ENCODE measurements at places on chromosomes 2 and 18.

GRCh38 chr2:19026261-19026660 lies 332.2 kb downstream of the OSR1 start:
- no peak for DNase-seq

- no peak for DNase-seq
Observed at GRCh38 chr2:197958592-197959150, 154.3 kb downstream of the PLCL1 start.

- DNase-seq, result no peak
Observed at GRCh38 chr2:78780864-78781583, 244.5 kb upstream of the REG3G start.

- no peak for DNase-seq
Observed at GRCh38 chr18:25433590-25433989, 81.6 kb upstream of the ZNF521 start.

DNA sequence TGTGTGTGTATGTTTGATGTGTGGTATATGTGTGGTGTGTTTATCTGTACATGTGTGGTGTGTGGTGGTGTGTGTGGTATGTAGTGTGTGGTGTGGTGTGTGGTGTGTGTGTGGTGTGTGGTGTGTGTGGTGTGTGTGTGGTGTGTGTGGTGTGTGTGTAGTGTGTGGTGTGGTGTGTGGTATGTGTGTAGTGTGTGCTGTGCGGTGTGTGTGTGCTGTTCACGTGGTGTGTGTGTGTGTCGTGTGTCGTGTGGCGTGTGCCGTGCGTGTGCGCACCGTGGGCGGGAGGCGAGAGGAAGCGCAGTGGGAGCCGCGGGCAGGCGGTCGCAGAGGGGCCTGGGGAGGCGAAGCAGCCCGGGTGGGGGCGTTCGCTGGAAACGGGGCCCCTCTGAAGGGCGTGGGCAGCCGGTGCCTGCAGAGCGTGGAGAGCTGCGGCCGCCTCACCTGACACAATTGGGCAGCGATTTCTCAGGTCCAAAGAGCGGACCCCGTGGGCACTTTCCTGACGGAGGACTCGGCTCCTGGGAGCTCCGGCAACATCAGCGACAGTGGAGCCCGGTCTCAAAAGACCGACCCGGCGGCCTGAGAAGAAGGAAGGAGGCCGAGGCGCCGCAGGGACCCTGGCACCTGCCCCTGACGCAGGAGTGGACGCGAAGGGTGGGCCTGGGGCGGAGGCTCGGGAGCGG lies 741.1 kb upstream of the SALL3 start:
- peak; percentile 53 for DNase-seq

DNA sequence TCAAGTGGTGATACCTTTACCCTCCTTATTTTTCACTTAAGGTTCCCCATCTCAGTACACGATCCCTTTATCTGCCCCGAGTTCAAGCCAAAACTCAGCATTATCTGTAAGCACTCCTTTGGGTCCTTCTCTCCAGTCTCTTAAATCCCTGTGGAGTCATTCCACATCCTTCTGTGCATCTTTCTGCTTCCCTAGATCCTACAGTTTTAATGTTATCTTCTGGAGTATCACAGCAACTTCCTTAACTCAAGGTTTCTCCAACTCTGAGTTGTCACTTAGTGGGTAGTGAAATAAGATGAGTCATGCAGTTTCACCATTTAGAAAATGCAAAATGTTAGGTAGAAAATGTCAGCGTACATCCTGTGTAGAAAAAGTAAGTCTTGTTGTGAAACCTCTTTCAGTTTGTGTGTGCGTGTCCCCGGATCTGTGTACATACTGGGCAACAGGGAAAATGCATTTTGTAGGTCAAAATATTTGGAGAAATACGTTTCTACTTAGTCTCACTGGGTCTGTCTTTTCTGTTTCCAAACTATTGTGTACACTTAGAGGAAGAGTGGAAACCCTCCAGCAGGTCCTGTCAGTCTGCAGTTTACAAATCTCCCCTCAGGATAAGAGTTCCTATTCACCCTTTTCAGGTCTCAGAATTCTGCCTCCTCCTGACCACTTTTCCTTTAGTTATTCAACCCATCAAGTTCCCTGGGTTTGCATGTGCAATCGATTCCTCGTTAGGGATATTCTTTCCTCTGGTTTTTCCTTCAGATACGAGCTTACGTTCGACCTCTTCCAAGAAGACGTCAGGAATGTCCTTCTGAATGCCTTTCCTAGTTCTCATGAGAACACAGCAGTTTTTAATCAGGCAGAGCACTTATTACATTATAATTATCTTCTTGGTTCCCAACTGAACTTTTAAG lies 154.8 kb downstream of the TGIF1 start:
- DNase-seq, result no peak

DNA sequence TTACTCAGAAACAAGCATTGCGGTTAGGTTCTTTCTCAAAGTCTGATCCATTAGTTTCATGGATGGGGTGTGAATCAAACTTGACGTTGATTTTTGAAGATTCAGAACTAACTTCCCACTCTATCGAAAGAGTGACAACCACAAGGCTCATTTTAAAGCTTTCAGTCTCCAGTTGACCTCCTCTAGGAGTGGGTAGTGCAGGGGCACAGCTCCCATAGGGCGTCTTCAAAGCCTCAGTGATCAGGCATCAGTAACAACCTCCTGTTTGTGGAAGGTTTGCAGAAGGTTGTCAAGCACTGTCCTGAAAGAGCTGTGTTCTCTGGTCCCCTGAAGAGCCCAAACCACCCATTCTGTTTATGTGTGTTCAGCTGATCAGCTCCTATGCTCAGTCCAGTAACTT lies 10.2 kb downstream of the MTCL1 start:
- DNase-seq, result no peak

GRCh38 chr2:156333274-156333950 lies 891 bp upstream of the NR4A2 start:
- no peak for DNase-seq

DNA sequence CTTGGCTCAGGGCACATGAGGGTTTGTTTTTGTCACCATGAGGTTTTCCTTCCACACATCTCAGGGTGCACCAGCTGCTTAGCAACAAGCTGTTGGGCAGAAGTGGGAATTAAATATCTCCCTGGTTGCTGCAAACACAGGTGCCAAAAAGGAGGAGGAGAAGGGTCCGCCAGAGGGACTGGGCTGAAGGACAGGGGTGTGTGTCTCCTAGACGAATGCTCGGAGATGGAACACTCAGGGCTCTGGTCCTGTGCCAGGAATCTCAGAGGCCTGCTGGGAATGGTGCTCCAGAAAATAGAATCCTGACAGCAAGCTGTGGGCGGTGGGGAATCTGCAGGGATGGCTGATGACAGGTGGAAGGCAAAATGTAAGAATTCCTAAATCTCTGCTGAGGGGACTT lies 94.5 kb downstream of the VSNL1 start:
- DNase-seq, result no peak

All from nephron progenitor cell (in vitro differentiated cells).